ENCODE measurements at places on chromosomes 16 and 17. TPM values are rescaled to one million over a fixed set of nuclear protein-coding genes. Genes with fewer than 3 reads are reported as not detected.

- no peak for DNase-seq
These were observed 23.7 kb downstream of the CASKIN2 start for GRCh38 chr17:75491680-75492079.

DNA sequence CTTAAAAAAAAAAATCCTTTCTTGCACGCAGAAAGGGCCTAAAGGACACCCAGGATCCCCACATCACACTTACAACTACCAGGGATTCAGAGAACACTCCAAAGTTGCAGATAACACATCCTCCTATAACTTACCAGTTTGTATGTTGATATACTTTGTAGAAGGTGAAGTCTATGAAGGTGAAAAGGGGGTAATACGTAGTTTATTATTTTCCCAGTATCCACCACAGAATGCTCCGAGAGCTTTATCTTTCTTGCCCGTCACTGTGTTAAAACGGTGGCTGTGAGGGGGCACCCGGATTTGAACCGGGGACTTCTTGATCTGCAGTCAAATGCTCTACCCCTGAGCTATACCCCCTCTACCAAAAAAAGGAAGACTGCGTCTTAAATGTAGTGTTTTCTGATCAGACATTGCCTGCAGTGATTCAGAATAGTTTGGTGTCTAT lies 7.9 kb upstream of the RPL23 start:
- no peak for DNase-seq

- DNase-seq, result no peak
These were observed 224.1 kb upstream of the FOXF1 start for GRCh38 chr16:86285938-86286921.

- DNase-seq, result no peak
These were observed 34.6 kb downstream of the DCUN1D3 start for GRCh38 chr16:20865420-20866131.

DNA sequence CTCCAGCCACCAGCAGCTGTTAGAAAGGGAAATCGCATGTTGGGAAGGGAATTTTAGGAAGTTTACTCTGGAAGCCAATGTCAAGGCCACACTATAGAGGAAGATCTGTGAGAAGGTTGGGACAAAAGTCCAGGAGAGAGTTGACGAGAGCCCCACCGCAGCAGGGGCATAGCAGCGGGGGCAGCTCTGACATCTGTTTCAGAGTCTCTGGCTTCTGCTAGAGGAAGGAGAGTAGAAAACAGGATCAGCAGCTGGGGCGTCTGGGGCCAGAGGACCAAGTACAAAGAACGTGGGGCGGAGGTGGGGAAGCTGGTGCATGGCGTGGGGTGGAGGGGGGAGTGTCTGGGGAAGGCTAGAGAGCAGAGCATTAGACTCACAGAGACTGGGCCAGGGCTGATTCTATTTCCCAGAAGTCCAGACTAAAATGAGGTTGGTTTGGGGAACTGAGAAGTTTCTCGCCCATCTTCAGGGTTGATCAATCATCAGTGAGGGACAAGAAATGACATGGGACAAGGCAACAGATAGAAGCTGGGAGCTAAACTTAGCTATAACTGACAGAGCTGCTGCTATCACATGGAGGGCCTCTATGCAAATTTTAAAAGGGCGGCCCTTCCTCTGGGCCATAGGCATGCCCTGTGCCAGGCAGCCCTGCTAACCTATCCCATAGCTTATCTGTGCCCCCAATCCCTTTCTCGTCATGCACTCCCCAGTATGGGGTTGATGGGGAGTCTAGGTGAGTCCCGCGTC lies 1.2 kb downstream of the RABEP2 start:
- DNase-seq, result no peak

GRCh38 chr17:79036596-79036995 lies 12.6 kb downstream of the C1QTNF1 start:
- peak; percentile 78 for DNase-seq

DNA sequence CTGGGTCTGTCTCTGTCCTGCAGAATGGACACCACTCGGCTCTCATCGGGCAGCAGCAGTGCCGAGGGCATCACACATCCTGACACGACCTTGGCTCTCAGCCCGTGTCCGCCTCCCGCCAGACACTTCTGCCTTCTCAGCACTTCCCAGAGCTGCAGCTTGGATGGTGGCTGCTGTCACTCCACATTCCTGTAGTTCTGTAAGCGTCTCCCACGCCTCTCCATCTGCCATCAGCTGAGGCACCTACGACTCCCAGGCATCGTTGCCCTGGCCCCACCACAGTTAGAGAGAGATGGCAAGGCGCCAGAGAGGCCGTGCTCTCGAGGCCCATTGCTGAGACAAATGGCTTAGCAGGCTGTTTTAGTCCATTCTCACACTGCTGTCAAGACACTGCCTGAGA lies 195.9 kb upstream of the CHMP6 start:
- DNase-seq, result no peak

DNA sequence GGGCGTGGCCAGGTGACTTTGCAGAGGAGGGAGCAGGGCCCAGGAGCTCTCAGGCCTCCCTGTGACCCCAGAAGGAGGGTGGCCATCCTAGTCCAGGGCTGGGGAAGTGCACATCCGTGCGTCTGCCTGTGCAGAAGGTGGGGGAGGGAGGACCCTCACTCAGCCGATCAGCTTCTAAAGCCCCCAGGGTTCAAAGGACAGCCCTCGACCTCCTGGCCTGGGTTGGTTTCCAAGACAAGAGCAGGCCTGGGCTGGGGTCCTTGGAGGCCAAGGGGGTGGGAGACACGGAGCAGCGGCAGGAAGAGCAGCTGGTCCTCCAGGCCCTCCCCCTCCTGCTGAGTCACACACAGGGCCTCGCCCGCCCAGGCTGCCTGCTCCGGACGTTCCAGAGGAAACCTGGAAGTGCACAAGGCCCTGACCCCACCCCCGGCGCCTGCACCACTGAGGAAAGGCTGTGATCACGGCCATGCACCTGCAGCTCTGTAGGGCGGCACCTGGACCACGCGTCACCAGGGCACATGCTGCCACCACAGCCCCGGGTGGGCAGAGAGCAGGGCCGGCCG lies 67.1 kb upstream of the ZNF469 start:
- no peak for DNase-seq

GRCh38 chr17:2593821-2594721 lies 617 bp downstream of the PAFAH1B1 start:
- peak; percentile 32 for DNase-seq

GRCh38 chr16:49634235-49635008 lies 221.5 kb downstream of the ZNF423 start:
- no peak for DNase-seq

DNA sequence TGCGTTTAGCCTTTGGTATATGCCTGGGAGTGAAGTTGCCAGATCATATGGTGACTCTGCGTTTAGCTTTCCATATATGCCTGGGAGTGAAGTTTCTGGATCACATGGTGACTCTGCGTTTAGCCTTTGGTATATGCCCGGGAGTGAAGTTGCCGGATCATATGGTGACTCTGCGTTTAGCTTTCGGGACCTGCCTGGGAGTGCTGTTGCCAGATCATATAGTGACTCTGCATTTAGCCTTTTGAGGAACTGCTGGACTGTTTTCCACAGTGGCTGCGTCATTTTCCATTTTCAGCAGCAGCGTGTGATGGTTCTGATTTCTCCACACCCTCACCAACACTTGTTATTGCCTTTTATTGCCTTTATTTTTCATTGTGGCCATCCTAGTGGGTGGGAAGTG lies 73.0 kb downstream of the OR1D5 start:
- DNase-seq, result no peak

- no peak for DNase-seq
These were observed 159.4 kb downstream of the ENGASE start for GRCh38 chr17:79233916-79234551.

- DNase-seq, result no peak
These were observed 14.3 kb downstream of the NUP85 start for GRCh38 chr17:75219815-75220214.

GRCh38 chr16:23278031-23278430 lies 24.1 kb upstream of the SCNN1B start:
- no peak for DNase-seq

- DNase-seq, result no peak
These were observed 592 bp upstream of the NUFIP2 start for GRCh38 chr17:29294580-29294900.

GRCh38 chr17:50505591-50506130 lies 2.6 kb upstream of the MYCBPAP start:
- no peak for DNase-seq

GRCh38 chr17:81285179-81285878 lies 9.8 kb downstream of the SLC38A10 start:
- no peak for DNase-seq

DNA sequence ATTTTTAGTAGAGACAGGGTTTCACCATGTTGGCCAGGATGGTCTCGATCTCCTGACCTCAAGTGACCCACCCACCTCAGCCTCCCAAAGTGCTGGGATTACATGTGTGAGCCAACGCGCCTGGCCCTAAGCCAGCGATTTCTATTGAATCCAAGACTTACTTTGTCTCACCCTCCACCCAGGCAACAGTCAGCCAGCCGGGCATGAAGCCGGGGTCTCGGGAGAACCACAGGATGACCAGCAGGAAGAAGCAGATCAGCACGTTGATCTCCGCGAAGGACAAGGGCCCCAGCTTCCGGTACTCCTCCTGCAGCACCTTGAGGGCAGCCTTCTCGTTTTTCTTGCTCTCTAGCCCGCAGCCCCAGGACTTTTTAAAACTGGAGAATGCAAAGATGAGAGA lies 17.6 kb downstream of the SLC13A5 start:
- no peak for DNase-seq

- DNase-seq, result no peak
These were observed 13.2 kb downstream of the CD300LG start for GRCh38 chr17:43860077-43860725.

DNA sequence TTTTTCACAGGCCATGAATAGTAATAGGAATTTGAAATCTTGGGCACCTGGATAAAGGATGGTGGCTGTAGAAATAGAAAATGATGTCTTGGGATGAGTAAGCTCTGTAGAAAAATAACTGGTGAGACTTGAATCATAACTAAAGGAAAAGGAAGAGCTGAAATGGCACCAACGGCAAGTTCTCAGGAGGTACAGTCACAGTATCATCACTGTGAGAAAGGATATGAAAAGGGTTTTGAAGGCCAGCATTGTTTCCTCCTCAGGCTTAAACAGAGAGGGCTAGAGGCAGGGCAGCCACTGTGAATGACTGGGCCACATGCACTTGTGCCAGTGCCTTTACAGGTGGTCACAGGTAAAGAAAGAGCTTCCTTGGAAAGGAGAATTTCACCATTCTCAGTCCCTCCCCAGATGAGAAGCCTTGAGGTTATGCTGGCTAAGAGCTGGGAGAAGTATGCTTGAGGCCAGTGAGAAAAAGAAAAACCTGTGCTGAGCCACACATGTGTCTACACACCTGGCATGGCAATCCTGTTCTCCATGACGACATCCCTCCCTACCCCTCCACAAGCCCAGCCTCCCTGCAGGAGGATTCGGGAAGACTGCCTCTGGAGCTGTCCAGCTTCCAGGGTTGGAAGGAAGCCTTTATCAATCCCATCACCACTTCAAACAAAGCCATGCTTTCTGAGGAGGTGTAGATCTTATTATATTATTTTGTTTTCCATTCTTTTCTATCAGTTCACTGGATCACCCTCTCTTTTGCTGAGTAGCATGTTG lies 3.8 kb upstream of the ANKFN1 start:
- no peak for DNase-seq

DNA sequence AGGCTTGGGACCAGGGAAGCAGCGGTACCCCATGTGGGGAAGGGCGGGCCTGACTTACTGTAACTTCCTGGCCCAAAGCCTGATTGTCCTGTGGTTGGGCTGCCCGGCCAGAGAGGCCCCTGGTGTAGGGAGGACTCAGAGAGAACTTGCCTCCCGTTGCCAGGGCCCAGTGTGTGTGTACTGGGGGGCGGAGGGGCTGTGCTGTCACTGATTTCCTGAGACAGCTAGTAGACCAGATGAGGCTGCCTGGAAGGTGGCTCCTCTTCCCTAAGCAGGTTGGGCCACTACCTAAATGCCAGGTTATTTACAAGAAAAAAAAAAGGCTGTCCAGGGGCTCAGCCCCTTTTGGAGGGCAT lies 16.7 kb downstream of the SOCS3 start:
- no peak for DNase-seq

DNA sequence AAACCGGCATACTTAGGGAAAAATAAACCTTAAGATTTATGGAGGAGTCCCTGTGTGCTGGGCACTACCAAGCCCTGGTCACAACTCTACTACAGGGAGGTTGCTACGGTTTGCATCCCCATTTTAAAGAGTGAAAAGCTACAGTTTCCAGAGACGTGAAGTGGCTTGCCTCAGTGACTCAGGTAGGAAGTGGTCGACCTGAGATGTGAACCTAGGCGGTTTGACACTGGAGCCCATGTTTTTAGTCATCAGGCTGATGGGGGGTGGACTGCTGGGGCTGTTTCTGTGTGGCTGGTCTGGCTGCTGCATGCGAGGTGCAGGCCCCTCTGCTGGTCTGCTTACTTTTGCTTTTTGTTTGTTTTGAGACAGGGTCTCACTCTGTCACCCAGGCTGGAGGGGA lies 6.6 kb downstream of the COX6A2 start:
- no peak for DNase-seq

DNA sequence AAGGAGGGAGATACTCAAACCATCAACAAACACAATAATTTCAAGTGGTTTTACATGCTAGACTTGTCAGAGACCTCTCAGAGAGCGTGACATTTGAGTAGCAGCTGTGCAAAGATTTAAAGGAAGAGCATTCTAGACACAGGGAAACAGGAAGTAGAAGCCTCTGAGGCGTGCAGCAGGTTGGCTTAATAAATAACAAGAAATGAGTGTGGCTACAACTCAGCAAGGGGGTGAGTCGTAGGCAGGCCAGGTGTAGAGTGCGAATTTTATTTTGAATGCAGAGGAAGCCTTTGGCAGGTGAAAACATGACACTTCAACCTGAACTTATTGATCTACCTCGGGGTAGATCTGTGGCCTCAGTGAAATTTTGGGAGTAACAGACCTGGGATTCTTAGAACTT lies 73.2 kb upstream of the MRTFB start:
- no peak for DNase-seq

DNA sequence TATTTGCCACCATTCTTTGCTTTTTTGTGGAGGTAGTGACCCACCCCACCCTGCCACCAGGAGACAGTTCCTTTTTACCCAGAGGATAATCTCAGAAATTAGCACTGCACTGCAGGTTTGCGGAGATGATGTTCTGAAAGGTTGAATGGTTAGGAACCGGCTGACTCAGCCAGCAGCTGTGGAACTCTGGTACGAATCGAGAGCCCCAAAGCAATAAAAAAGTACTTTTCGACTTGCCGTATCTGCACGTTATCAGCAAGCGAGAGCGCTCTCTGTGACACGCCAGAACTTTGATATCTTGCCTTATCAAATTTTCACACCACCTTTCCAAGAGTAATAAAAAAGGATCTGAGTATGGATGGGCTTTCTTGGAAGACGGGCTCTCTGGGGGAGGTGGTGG lies 96.3 kb upstream of the EEF2KMT start:
- no peak for DNase-seq

- DNase-seq, result no peak
These were observed 8.4 kb upstream of the SPDYE4 start for GRCh38 chr17:8766731-8767130.

Gene PDIA2
- 0.42 TPM for polyA plus RNA-seq

Gene SLC13A2
- polyA plus RNA-seq, result not detected

Gene CXCL16
- polyA plus RNA-seq, result 2.3 TPM

Gene FN3K
- 1.6 TPM for polyA plus RNA-seq

Gene SCNN1B
- not detected for polyA plus RNA-seq

Gene OR3A3
- polyA plus RNA-seq, result not detected

Gene SLC6A2
- polyA plus RNA-seq, result not detected

Gene SMTNL2
- 0.04 TPM for polyA plus RNA-seq

Gene KRTAP1-5
- 20.2 TPM for polyA plus RNA-seq

Gene NACA2
- polyA plus RNA-seq, result 0.56 TPM

Gene SLC16A6
- polyA plus RNA-seq, result 1.2 TPM

Gene MKS1
- 14.4 TPM for polyA plus RNA-seq

All from AG04450 (cell line).